HuH-7.5 (cell line): ENCODE measurements at places on chromosomes 3 and 15.

DNA sequence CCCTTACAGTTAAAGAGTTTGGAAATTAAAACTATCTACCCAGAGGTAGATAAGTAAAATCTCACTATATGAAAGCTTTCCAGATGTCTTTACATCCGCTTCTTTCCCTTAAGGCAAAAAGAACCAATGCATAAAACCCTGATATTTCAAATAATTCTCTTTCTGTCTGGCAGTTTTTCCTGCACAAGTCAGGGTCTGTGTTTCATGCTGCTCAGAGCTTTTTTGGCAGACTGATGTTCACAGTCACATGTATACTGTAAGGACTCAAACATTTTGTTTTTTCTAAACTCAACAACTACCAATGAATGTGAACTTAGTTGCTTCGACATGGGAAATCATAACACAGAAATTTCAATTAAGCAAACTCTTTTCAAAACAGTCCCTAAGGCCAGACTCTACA lies 988.4 kb downstream of the EPHA3 start:
- no peak for DNase-seq

DNA sequence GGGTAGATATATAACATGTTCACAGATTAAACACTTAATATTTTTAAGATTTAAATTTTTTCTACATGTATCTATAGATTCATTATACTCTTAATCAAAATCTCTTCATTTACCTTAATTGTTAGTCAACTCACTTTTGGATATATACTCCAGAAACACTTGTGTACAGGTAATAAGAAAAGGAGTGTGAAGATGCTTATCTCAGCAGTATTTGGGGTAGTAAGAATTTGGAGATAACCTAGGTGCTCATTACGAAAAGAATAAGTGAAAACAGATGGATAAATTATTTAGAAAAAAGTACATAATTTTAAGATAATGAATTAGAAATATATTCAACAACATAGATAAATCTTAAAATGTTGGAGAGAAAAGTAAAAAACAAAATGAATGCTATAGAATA lies 226.5 kb upstream of the PLSCR5 start:
- DNase-seq: no peak

DNA sequence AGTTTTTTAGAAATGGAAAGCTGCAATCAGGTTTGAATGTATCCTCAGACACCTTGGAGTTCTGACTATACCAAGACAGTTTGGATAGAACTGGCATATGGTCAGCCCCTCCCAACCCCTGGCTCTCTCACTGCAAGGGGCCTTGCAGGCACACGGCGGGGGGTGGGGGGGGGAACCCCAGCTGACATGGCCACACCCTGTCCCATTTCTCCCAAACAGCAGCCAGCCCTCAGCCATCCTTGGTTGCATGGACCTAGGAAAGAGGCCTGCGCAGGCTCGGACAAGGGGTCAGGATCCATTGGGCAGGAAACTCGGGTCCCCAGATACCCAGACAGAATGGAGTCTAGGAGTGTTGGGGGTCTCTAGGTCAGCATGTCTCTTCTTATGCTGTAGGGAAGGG lies 14.5 kb downstream of the CAND2 start:
- no peak for DNase-seq

GRCh38 chr3:41608347-41608746 lies 353.6 kb downstream of the ULK4 start:
- DNase-seq: no peak

DNA sequence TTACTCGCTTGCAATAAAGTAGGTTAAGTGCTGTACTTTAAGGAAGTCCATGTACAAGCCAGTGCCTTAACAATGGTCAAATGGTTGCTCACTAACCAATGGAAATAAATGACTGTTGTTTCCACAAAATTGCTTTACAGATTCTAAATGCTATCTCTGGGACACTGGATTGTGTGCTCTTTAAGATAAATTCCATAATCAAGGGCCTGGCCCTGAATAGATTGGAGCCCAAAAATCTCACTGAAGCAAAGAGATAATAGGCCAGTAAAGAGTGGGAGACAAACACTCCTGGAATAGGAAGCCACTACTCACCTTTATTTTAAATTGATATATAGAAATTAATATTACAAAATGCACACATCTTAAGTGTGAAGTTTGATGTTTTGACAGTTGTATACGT lies 62.4 kb upstream of the GOLGA6B start:
- no peak for DNase-seq

DNA sequence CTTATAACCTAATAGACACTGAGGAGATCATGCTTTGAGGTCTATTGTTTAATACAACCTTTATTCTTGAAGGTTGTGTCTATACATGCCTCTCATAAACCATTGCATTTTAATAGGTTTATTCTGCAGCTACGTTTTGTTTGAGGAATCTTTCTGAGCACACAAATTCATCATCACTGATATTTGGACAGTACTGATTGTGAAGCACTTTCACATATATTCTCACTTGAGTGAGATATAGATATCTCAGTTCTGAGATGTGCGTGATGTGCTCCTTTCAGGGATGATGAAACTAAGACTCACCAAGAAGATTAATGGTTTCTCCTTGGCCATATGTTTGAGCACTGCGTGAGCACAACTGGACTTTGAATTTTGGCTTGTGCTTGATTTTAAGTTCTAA lies 374.4 kb downstream of the LPP start:
- DNase-seq: no peak
